Inflammatory macrophage treated with lipopolysaccharide for 4 hours (primary cell): ENCODE measurements at places on chromosomes 4 and X.

- DNase-seq, result peak; percentile 86
Measured at GRCh38 chr4:158949099-158949498, 153.8 kb upstream of the RAPGEF2 start.

DNA sequence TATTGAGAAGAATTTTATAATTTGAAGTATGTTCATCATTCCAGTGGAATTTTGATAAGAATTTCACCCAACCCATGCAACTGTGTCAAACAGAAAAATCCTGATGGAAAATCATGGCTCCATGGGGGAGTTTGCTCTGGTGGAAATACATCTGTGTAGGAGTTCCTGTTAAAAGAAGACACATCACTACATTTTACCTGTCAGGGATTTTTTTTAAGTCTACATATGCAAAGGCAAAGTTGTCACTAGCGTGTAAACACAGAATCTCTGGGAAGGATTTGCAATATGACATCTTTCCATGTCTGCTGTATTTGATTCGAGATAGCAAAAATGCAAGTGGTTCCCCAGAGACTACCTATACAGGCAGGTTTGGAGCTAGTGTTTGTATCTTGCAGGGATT is 581.0 kb downstream of the KCNIP4 start:
- DNase-seq, result no peak

DNA sequence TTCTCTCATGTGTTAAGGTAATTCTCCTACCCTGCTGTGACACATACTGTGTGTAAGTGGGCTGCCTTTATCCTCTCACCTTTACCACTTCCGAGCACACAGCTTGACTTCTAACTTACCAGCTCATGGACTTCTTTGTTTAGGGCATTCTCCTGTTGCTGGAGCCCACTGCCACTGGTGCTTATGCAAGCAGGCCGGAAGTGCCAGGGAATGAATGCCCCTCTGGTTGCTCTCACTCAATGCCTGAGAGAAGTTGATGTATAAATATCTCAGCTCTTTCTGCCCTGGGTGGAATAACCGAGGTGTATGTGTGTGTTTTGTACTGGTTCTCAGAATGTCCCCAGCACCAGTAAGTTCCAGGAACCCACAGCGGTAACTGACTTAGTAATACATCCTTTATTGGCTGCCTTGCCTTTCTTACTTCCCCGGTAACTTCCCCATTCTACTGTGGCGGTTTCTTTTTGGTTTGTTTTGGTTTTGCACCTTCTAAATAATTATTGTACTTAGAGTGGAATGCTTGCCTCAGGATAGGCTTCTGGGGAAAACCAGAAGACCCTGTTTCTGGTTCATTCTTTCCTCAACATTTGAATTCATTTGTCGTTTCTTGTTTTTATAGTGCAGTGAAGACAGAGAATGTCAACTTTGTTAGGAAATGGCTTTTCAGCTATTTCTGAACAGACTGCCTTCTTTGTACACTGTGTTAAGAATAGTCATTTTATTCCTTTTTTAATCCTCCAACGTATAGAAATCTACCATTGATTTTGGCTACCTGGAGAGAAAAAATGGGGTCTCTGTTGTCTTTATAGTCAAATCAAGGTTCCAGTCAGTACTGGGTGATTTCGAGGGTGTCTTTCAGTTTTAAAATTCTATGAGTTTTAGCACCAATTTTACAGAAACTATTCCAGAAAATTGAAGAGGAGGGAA is 45.4 kb downstream of the CXorf58 start:
- DNase-seq, result peak; percentile 44

DNA sequence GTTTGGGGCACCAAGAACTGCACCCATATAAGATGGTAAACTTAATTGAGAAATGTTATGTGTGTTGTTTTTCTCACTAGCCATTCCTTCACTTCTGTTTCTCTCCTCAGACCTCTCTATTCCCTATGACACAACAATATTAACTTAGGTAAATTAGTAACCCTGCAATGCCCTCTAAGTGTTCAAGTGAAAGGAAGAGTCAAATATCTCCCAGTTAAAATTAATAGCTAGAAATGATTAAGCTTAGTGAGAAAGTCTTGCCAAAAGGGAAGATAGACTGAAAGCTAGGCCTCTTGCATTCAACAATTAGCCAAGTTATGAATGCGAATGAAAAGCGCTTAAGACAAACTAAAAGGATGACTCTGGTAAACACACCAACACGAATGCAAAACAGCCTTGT is 132.9 kb upstream of the KLF8 start:
- DNase-seq, result no peak

GRCh38 chrX:123217077-123217476 is 33.0 kb downstream of the GRIA3 start:
- no peak for DNase-seq

DNA sequence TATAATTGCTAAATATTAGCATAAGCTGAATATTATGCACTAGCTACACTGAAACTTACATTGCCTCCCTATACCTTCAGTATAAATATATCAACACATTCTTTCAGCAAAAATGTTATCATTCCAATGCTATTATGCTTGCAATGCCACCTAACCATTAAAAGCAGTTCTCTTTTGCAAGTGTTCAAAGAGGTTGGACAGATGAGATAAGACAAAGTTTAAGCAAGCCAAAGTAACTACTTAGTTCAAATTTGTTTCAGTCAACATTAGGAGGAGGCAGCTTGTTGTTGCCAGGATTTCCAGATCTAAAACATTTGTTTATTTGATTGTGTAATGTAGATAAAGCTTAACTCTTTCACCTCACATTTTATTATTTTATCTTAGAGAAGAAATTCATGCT is 323.9 kb upstream of the FAM241A start:
- DNase-seq, result no peak

DNA sequence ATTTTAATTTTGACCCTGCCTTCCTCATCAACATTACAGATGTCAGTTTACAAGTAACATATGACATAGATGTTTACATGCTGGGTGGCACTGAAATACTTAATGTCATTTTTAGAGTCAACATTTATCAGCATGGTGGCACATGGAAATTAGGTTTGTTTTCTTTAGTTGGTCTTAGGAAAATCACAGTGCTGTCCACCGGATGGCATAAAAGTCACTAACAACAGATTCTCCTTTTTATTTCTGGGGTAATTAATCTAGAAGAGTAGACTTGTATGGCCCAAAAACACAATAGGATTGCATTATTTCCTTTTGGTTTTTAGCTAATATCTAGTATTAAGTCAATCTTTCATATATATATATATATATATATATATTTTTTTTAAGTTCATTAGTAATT is 88.6 kb upstream of the HHIP start:
- no peak for DNase-seq

GRCh38 chrX:138858438-138858837 is 146.9 kb upstream of the FGF13 start:
- peak; percentile 42 for DNase-seq

DNA sequence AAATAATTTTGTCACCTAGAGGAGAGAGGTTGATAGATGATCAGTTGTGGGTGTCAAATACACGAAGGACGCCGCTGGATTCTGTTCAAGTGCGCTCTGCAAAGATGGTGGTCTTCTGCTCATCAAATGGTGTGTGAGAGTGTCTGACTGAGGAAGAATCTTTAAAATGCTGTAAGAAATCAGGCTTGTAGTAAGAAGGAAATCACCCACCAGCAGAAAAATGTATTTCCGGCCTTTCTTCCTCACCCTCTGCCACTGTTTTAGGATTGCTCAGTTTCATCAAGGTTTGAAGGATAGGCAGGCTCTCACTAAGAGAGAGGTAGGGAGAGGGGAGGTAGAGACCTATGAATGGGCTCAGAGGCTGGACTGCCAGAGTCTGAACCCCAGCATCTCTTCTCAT is 28.7 kb downstream of the RHOH start:
- no peak for DNase-seq

DNA sequence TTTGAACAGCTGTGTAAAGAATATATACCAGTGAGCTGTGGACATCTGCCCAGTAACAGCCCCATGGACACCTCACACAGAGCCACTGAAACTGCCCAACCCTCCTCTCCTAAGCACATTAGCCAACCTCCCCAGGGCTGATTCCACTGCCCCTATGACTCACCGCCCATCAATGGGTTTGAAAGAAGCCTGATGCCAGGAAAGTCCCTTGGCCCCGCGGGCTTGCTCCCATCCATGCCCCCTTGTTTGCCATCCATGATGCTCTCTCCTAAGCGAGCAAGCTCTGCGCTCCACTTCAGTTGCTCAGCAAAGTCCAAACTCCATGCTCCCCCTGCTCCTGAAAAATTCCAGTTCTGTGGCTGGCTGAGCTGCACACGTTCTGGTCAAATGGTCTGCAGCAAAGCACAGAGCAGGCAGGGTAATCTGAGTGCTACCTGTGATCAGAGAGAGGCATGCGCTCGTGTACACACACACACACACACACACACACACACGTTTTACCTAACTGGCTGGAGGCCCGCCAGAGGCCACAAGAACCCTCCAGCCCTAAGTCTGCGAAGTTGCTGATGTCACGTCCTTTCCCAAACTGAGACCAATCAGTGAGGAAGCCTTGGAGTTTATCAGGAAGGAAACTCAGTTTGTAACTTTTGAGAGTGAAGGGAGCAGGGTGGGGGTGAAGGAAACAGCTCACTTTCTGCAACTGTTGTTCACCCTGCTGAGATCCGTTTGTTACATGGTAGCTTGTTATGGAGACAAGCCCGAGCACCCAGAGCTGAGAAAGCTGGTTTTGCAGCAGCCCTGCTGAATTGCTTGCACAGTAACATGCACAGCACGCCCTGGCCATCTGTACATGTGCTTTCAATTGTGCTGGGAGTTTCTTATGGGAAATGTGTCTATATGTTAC is at the start of gene ASB9:
Gene ASB9, minus strand, starts transcription at position 466 of the 904 bp plus-strand sequence. Its CDS starts 209 bp downstream, at position 257.
- peak; percentile 24 for DNase-seq

DNA sequence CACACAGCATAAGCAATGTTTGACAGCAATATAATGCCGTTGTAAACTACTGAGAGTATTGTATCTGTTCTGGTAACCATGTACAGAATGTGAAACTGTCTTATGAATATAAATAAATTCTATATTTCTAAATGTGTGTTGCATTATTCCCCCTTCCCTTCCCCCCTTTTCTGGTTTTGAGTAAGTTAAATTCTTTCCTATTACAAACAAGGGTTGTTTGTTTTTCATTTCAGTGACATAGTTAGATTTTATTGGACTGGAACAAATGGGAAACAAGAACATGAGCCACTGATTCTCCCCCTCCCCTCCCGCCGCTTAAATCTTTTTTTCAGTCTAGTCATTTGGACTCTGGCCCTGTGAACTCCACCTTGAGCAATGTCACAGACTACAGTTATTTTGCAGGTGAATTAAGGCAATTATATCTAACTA is 69.8 kb downstream of the GPAT3 start:
- no peak for DNase-seq

- DNase-seq, result no peak
Measured at GRCh38 chr4:57151481-57151880, 41.3 kb upstream of the IGFBP7 start.

DNA sequence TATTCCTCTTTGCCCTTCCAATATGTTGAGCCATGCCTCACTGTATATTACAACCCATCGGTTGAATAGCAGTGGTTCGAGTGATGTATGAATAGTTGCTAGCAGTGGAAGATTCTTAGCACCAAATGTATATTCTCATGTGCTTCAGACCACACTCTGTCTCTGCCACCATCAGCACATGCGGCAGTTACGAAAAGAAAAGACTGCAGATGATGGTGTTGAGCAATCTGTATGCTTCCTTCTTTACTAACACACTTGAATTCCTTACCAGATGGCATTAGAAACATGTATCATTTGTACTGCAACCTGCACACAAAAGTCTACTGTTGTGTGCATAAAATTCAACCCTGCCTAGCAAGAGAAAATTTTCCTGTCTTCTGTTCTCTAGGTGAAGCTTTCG is 214.6 kb downstream of the ENOX2 start:
- DNase-seq, result peak; percentile 1

GRCh38 chrX:39327255-39327654 is 526.0 kb downstream of the MID1IP1 start:
- peak; percentile 11 for DNase-seq

GRCh38 chr4:168361365-168362024 is 42.9 kb upstream of the DDX60 start:
- no peak for DNase-seq

- no peak for DNase-seq
Measured at GRCh38 chrX:75327607-75328006, 53.7 kb downstream of the UPRT start.

DNA sequence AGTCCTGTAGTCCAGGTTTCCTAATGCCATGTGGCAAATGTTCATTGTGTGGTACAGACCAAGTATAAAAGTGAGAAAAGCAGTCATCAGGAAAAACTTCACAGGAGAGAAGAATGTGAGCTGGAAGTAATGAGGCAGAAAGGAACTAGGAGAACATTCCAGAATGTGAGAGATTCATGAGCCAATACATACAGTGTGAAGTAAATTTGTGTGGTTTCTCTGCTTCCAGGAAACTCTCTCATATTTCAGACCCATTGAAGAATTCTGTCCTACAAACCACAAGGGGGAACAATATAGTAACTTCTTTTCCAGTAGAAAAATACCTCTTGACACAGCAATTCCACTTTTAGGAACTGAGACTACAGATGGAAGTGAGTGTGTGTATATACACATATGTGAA is 136.5 kb downstream of the RNF150 start:
- DNase-seq, result no peak

DNA sequence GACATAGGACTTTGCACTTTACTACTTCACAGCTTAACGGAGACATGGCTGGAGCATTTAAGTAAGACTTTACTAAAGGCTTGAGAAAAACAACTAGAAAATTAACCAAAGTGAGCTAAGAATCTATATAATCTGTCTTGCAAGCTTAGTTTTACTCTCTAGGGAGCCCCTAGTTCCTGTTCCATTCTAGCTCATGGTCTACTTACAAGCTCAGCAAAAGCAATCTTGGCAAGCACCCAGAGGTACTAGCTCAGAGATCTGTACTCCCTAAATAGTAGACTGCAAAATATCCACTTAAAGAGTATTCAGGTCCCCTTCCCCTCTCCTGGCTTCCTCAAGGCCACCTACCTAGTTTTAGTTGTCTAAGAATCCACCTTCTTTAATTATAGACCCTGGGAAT is 469.0 kb downstream of the IDS start:
- DNase-seq, result no peak

- no peak for DNase-seq
Measured at GRCh38 chr4:170231377-170231776, 141.6 kb upstream of the AADAT start.

DNA sequence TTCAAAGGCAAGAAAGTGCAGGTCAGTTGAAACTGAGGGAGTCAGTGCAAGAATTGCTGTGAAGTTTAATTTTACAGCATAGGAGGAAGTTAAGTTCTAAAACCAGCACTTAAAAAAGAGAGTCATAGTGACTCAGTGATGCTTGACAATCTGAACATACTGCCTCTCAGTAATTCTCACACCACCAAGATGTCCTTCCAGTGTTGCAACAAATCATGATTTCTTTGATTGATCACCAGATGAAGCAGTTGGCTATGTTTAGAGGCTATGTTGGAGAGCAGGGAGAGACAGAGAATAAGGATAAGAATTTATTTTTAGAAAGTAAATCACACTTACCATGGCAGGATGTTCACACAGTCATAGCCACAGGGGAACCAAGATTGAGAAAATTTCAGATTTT is 13.2 kb downstream of the TRIM2 start:
- peak; percentile 67 for DNase-seq

DNA sequence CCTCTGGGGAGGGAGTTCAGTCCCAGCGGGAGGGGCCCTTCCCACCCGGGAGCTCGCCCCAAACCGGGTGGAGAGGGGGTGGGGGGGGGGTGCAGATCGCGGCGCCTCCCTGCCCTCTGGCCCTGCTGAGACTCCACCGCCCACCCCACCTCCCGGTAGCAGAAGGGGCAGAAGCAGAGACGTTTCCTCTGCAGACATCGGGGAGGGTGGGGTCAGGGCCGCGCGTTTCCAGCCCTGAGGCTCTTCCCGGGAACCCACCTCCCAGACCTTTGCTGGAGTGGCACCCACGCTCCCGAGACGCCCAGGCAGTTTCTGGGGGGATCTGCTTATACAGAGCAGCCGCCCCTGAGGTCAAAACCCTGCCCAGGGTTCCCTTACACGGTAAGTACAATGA is 30.2 kb downstream of the CPLX1 start:
- DNase-seq, result no peak
